ENCODE measurements at places on chromosomes 12 and 14.

DNA sequence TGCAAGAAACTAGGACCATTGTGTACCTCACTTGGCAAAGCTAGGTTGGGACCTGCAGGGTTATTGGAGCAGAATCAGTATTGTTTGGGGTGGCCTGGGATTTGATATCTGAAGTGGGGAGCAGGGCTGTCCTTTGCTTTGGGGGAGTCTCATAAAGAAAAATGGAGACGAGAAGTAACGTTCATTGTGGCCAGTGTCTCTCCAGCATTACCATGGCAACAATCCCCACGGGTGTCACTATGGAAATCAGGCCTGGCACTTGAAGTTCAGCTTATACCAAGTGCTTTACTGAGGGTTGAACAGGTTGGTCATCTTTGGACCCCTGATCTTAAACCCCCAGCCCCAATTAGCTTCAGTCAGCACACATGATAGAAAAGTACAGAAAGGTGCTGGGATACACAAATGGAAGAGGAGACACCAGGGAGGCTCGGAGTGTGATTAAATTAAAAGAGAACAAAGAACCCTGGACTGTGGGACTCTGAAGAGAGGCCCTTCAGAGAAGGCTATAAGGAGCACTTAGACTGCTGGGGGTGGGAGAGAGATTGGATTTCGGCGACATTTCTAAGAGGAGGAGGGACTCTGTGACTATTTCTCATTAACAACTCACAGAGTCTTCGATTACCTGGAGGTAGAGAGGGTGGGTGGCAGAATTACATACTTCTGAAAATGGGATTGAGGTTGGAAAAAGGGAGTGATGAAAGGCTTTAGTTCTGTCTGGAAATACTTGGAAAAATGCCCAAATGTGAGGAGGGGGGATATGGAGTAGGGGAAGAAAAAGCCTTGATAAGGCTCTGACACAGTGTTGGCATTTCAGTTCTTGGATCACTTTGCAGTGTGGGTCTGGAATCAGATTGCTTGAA lies 3.7 kb downstream of the KIF5A start:
- no peak for DNase-seq

DNA sequence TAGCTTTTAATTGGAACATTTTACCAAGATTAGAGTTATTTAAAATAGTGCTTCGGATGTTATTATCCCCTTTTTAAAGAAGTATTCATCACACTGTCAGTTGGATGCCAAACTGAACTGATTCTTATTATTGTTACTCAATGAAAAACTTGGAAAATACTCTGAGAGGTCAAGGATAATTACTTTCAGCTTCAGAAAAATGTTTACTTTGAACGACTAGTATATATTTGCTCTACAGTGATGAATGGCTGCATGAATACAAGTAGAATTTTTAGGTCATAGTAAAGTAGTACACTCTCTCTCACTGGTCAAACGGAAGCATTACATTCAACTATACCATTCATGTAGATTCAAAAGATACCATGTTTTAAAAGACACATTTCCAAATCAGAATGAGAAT lies 269.2 kb downstream of the CCDC91 start:
- no peak for DNase-seq

DNA sequence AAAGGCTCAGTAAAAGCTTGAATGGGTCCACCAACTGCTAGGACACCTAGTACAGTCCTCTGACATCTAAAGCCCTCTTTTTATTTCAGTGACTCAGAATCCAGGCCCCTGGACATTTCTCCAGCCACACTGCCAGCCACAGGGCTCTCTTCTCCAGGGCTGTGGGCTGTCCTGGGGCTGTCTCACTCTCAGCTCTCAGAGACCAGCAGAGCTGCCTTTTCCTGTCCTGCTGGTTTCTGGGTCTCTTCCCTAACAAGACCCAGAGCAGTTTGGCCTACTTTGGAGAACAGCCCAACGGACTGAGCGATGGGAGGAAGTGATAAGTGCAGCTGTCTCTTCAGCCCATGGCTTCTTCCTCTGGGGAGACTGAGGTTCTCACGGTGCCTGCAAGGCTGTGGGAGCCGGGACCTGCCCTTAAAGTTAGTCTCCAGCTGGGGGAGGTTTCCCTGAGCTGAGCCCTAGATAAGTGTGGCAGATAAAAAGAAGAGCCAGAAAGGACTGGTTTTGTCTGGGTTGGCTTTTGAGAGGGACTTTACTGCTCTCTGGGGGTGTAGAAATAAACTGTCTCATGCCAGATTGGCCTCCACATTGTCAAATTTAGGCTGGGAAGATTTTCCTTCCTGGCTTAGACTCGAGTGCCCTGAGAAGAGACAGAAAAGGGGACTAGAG lies 979.8 kb downstream of the VRK1 start:
- DNase-seq: peak; percentile 13

- no peak for DNase-seq
Measured at GRCh38 chr12:22406627-22407026, 72.1 kb upstream of the ST8SIA1 start.

- DNase-seq: no peak
Measured at GRCh38 chr12:88644946-88645702, 64.9 kb upstream of the KITLG start.

- no peak for DNase-seq
Measured at GRCh38 chr14:33880330-33880729, 70.5 kb downstream of the EGLN3 start.

DNA sequence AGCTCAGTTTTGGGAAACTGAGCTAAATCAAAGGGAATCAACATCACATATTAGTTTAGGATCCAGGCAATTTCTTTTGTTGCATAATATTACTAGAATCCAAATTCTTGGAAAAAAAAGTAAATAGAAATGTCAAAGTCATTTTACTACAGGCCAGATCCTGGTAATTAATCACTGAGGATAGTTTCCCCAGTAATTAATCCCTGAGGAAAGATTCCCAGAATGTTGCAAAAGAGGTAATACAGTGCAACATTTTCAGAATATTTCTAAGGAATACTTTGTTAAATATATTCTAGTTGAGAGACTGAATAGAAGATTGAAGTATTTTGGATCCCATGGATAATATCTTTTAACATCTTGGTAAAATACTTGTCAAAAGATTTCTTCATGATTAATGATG lies 207.0 kb upstream of the GARIN2 start:
- DNase-seq: no peak

GRCh38 chr12:24534622-24535021 lies 414.3 kb downstream of the BCAT1 start:
- peak; percentile 13 for DNase-seq

All from mesendoderm (in vitro differentiated cells).